ENCODE measurements at places on chromosomes 4 and X.

GRCh38 chrX:7170898-7171297, 22.9 kb upstream of the PUDP start:
- no peak for DNase-seq

- DNase-seq = no peak
These were observed 91.2 kb downstream of the PLS3 start for GRCh38 chrX:115652221-115652620.

GRCh38 chr4:2258091-2259035, 3.5 kb downstream of the MXD4 start:
- DNase-seq = peak; percentile 86

DNA sequence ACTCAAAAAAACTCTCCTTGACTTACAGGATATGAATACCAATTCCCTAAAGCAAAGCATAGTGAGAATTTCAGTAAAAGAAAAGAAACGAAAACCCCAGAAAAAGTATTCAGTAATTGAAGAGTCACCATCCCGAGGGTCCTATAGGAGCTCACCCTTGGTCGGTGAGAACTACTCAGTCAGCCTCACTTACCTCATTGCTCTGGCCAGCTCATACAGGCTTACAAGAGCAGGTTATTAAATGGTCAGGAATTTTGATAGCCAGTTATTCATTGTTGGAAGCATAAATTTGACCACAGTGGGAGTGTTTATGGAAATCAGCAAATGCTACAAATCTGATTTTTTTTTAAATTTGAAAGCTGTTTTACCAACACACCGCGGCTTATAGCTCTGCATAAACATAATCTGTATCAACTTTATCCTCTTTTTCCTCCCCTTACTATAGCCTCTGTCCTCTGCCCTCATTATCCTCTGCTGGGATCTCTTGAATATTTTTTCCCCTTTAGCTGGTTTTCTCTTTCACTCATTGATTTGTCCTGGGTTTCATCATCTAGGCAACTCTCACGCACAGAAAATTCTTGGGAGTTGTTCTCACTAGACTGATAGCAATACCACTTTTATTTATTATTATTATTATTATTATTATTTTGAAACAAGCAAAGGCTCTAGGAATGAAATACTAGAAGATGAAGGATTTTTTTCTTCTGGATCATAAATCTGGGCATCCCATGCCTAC, 11.0 kb upstream of the CXCL2 start:
- DNase-seq = no peak

DNA sequence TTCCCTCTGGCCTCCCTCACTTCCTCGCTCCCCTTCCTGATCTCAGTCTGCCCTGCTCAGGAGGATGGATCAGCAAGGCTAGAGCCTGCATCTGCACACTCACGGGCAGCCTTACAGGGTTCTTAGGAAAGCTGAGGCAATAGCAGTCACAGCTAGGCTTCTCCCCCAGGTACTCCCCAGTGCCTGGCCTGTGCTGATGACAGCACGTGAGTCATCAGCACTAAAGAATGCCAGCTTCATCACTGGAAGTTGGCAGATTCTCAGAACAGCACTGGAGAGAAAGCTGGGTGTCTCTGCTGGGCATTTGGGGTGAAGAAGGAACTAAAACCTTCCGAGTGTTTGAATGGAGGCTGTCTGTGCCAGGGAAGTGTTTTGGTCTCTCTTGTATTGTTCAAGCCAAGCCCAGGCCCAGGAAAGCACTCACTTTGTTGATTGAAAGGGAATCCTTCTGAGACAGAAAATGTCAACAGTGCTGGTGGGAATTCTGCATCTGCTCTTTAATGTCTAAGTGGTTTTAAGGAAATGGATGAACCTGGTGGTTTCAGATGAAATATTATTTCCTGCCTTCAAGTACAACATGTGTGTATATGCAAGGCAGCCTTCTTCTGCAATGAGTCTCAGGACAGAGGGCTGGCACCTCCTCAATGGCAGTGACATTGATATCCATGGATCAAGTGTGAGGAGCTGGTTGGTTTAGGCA, 73.0 kb upstream of the SCOC start:
- no peak for DNase-seq

- DNase-seq = no peak
These were observed 11.1 kb downstream of the ACOT9 start for GRCh38 chrX:23731951-23732350.

DNA sequence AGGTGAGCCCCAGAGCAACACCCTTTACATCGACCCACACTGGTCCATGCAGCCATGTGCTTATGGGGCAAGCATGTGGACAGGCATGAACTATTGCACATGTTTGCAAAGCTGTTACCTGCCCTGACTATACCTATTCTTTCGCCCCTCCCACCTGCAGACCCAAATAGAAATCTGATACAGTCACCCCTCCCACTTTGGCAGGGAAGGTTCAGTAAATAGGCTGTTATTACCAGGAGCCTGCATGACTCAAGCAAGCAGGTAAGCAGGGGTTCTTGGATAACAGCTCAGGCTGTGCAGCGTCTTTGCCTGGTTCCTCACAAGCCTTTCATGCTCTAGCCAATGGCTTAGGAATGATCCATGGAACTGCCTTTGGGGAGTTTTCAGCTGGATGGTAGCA, 122.7 kb upstream of the DIPK2B start:
- DNase-seq = no peak

DNA sequence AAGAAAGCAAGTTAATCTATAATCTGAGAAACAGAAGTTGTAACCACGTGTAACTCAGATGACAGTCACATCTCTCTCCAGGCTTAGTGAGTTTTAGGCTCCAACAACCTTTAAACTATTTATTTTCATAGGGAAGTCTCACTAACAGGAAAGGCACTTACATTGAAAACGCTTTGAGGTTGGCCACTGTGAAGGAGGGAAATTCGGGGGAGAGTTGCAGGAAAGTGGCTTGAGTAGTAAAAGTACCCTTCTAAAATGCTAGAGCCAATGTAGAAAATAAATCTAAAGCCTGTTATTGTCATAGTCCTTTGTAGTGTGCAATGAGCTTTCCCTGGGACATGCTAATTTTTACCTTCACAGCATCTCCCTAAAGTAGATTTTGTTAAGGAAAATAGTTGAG, 995 bp upstream of the NFXL1 start:
- no peak for DNase-seq

DNA sequence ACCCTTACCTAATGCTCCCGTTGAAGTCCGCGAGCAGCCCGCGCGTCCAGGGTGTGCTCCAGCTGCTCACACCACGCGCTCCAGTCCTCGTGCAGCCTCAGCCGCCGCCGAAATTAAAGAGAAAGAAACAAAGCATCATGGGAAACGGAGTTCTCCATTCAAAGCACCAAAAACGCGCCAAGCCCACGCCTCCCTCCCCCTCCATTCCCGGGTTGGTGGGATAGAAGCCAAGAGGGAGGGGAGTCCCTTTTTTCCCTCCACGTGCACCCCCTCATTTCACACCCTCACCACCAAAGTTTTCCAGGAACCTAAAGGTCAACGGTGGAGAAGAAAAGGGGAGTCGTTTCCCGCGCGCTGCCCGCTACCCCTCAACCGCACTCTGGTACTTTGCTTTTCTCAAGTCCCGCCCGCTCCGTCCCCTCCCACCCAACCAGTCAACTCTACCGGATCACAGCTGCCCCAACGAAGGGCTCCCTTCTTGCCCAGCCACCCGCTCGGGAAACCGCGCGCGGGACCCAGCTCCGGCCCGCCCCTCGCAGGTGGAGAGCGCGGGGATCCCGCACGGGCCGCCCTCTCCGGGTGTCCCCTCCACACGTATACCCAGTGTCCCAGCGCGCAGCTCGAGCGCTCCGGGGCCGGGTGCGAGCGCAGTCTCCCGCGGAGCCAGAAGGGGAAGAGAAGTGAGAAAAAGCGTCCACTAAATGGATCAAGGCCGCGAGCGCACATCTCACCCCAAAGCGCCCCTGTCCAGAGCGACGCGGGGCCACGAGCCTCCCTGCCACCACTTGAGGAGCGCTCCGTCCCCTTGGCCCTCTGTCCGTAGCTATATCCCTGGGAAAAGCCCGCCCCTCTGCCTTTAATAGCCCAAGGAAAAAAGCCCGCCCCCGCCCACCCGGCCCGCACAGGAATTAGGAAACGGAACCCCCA, 65.1 kb upstream of the CCDC160 start:
- DNase-seq = no peak

DNA sequence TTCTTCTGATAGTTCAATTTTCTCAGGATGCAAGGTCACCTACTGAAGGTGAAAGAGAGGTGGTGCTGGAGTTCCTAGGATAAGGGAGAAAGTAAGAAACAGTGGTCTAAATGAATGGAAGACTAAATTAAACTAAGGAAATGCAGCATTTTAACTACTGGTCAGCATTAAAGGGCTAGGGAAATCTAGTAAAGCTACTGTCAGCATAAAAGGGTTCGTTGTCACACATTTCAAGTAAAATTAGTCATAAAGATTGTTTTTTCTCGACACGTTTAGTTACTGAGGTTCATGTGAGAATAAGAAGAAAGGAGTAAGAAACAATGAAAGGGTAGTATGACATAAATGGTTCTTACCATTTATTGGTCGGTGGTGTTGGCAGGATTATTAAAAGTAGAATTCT, 40.0 kb upstream of the COX18 start:
- no peak for DNase-seq

- DNase-seq = no peak
These were observed 24.9 kb downstream of the AR start for GRCh38 chrX:67568769-67569168.
